ENCODE measurements at places on chromosomes 5 and 9.
A peak's percentile ranks its signal among the peaks of the same experiment; 100 is the strongest.

- no peak for DNase-seq
Measured at GRCh38 chr9:126347093-126347492, 20.5 kb downstream of the MVB12B start.

DNA sequence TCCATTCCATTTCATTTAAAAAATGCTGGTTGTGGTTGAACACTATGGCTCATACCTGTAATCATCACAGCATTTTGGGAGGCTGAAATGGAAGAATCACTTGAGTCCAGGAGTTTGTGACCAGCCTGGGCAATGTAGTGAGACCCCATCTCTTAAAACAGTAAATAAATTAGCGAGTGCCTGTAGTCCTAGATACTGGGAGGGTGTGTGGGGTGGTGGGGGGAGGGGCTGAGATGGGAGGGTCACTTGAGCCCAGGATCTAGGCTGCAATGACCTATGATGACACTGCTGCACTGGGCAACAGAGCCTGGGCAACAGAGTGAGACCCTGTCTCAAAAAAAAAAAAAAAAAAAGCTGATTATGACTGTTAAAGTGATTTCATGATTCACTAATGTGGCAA is 29.1 kb downstream of the DDX46 start:
- no peak for DNase-seq

GRCh38 chr5:141560151-141560550 is 58.6 kb downstream of the DIAPH1 start:
- DNase-seq: no peak

- DNase-seq: peak; percentile 78
Measured at GRCh38 chr9:76181020-76181641, 213.1 kb downstream of the RFK start.

DNA sequence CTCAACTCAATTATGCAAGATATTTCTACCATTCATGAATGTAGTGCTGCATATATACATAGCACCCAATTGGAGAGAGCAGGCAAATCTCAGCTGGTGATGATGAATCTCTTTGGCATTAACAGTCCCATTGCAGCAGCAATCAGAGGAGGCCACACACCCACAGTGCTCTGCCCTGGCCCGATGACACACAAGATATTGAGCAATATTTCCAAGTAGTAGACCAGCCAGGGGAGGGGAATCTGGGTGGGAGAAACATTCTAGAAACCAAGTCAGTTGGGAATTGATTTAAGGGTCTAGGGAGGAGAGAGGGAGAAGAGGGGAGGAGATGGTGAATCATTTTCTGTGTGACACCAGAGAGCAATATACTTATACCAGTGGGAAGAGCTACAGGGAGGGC is 14.9 kb upstream of the C5orf63 start:
- no peak for DNase-seq

- DNase-seq: no peak
Measured at GRCh38 chr9:101029315-101030085, 973 bp downstream of the PLPPR1 start.

GRCh38 chr9:96395964-96396363 is 12.5 kb upstream of the SLC35D2 start:
- DNase-seq: no peak
